Heart right ventricle (tissue), 16 donors: ENCODE measurements at places on chromosomes 5 and 9. TPM values are rescaled to one million over a fixed set of nuclear protein-coding genes. Genes with fewer than 3 reads are reported as not detected.

DNA sequence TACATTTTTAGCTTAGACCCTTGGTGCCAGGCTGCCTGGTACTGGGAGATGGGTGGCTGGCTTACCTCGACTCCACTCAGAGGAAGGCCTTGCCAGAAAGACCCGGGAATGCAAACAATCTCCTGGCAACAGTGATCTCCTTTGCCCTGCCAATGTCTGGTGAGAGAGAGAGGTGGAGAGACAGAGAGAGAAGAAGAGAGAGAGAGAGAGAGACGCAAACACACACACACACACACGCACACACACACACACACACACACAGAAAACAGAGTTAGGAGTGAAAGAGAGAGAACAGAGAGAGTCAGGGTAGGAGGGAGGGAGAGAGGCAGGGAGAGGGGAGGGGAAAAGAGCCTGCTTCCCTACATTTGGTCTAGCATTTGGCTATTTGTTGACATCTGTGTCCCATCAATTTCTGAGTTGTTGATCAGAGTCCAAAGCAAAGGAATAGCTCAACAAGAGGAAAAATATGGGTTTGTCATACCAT, 181.6 kb upstream of the MAP1B start:
- peak; percentile 60 for DNase-seq

DNA sequence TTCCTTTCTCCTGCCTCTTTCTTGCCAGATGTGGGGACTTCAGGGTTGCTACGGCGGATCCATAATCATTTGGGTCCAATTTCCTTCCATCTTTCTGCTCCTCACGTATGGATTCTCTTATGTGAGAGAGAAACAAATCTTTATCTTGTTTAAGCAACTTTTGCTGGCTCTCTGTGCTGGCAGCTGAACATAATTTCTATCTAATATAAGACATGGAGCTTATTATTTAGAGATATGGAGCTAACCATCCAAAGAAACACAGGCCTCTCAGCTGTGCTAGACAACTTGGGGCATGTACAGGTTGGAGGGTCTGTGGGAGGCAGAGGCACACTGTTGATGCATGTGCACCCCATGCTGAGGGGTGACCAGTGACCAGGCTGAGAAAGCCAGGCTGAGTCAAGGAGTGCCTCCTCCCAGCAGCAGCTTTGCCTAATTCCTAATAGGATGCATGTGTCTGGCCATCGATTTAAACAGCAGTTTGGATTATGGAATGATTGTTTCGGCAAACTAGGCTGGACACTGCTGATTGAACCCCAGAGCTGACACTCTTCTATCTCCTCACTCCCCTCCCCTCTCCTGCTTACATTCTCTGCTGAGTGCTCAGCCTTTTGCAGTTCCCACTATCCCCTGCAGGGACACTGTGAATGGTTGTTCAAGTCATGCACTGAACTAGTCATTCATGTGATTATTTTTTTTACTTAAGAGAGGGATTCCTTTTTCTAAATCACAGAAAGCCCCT, 195.8 kb downstream of the ERCC6L2 start:
- DNase-seq: no peak

GRCh38 chr5:96079075-96079474, 117.4 kb upstream of the ELL2 start:
- DNase-seq: no peak

DNA sequence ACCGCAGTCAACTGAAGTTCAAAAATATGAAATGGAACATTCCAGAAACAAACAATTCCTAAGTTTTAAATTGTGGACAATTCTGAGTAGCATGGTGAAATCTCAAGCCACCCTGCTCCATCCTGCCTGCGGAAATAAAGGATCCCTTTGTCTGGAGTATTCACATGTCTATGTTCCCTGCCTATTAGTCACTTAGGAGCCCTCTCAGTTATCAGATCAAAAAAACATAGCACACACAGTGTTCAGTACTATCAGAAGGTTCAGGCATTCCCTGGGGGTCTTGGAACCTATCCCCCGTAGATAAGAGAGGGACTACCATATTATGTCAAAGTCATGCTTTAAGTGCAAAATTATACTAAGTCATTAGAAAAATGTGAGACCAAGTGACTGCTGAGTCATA, 300.8 kb downstream of the SEMA5A start:
- DNase-seq: no peak

DNA sequence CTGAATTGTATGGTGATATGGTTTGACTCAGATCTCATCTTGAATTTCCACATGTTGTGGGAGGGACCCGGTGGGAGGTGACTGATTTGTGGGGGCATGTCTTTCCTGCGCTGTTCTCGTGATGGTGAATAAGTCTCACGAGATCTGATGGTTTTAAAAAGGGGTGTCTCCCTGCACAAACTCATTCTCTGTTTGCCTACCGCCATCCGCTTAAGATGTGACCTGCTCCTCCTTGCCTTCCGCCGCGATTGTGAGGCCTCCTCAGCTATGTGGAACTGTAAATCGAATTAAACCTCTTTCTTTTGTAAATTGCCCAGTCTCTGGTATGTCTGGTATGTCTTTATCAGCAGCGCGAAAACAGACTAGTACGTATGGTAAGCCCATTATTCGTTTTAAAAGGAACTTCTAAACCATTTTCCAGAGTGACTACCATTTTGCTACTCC, 48.7 kb downstream of the SLC36A1 start:
- DNase-seq: no peak

ADGRD2 gene
- not detected for polyA plus RNA-seq

- DNase-seq: no peak
These were observed 1.6 kb downstream of the DEPDC1B start for GRCh38 chr5:60698336-60698735.

PAPPA gene
- 0.15 TPM for polyA plus RNA-seq

GRCh38 chr5:31193116-31193515, 370 bp upstream of the CDH6 start:
- DNase-seq: no peak

- peak; percentile 83 for DNase-seq
These were observed at the start of gene ZNF483 for GRCh38 chr9:111525056-111525977. Gene ZNF483, plus strand, starts transcription at chr9:111525179. Its CDS starts 2,217 bp downstream, at chr9:111527396.

ZNF879 gene
- polyA plus RNA-seq: 3.7 TPM

NUTM2F gene
- 0.01 TPM for polyA plus RNA-seq

DNA sequence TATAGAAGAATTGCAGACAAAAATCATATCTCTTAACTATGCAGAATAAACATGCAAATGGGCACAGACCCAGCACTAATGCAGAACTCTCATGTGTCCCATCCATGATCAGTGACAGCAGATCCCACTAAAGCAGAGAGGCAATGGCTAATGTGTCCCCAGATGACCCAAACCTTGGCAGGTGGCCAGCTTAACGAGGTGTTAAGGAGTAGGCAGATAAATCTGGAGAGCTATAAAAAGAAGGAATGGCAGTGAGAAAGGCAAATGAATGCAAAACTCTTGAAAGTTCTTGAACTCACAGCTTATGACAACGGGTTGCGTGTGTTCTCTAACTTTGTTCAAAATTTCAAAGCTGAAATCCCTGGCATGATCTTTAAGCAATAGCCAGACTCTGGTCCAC, 265.4 kb downstream of the RASEF start:
- peak; percentile 57 for DNase-seq

MYOZ3 gene
- 0.91 TPM for polyA plus RNA-seq

ACSL6 gene
- 7.0 TPM for polyA plus RNA-seq

PPP3R2 gene
- polyA plus RNA-seq: not detected

DNA sequence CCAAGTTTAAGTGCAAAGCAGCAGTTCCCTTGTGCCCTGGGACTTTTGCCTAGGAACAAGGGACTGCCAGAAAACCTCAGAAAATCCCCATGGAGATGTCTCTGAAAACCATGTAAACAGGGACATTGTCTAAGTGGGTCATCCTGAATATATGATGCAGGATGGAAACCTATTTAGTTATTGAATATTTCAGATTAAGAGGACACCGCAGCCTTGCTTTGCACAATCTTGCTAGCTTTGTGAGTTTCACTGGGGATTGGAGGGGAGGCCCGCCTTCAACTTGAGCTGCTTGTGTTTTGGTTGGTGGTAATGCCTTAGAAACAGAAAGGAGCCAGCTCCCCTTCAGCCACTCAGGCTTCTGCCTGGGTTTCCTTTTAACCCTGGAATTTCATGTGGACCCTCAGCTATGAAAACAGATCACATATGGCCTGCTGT, 112.8 kb downstream of the C9orf152 start:
- no peak for DNase-seq

GRCh38 chr5:134209477-134210245, 16.2 kb downstream of the PPP2CA start:
- DNase-seq: peak; percentile 12

DNA sequence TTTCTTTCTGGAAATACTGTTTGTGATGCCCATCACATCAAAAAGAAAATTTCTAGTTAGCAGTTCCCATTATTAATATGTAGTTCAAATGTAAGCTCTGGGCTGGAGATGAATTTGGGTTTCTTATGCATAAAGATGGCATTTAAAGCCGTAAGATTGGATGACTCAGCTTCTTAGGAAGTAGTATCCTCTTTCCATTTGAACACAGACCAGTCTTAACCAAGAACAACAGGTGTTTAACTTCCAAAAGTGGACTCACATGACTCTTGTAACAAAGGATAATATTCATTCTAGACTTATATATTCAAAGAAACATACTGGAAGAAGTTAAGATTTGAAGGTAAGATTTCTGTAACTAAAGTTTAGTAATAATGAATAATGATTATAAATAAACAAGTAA, 330.5 kb downstream of the TLR4 start:
- no peak for DNase-seq

GRCh38 chr9:75499812-75500211, 390.7 kb upstream of the PCSK5 start:
- DNase-seq: no peak

GRCh38 chr9:132806723-132807421, 71.2 kb downstream of the AK8 start:
- no peak for DNase-seq

DNA sequence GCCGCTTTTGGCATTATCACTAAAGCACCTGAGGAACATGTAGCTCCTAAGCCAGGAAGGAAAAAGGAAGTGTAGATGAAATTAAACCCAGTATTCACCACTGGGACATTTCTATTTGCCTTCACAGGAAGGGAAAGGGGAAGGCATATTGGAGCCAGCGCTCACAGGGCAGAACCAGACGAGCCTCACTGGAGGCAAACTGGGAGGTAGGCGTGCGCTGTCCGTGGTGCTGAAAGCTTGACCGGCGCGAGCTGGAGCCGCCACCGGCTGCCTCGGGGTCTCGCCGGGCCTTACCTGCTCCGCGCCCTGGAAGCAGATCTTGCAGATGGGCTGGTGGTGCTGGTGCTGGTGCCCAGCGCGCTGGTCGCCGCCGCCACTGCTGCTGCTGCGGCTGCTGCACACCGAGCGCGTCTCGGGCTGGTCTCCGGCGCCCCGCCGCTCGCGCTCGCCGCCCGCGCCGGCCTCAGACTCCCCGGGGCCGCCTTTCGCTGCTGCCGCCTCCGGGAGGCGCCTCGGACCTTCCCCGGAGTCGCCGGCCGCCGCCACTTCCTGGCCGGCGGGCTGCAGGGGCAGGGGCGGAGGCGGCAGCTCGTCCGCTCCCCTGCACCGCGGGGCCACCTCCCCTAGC, 732 bp downstream of the MARCHF11 start:
- peak; percentile 79 for DNase-seq

AGXT2 gene
- not detected for polyA plus RNA-seq

GRCh38 chr5:139204196-139204595, 6.0 kb upstream of the SIL1 start:
- DNase-seq: no peak

GRCh38 chr5:138824924-138825863, 49.9 kb downstream of the LRRTM2 start:
- peak; percentile 32 for DNase-seq

DNA sequence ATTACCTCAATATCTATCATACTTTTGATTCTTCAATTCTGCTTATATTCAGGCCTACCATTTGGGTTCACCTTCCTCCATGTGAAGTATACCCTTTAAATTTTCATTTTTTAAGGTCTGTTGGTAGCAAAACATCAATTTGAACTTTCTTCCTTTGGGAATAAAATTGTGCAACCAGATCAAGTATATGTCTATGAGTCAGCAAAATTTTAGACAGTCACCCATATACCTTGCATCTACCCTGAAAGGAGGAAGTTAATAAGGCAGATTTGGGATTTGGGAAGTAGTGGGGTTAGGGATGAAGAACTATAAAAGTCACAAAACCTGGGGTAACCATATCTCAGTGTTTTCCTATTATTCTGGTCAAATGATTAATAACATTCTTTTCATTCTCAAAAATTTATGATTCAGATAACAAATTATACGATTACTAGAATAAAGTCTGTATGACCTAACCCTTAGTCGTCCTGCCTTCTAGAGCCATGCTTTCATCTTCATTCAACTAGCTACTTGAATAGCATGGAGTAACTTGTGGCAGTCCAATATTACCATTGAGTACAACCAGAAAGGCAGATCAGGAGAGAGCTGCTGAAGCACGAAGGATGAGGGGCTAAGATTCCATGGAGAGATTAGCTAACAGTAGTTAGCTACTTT, 2.8 kb upstream of the IL33 start:
- no peak for DNase-seq

- DNase-seq: no peak
These were observed 119.3 kb upstream of the WWC1 start for GRCh38 chr5:168171901-168172759.

BTNL9 gene
- 38.8 TPM for polyA plus RNA-seq

DNA sequence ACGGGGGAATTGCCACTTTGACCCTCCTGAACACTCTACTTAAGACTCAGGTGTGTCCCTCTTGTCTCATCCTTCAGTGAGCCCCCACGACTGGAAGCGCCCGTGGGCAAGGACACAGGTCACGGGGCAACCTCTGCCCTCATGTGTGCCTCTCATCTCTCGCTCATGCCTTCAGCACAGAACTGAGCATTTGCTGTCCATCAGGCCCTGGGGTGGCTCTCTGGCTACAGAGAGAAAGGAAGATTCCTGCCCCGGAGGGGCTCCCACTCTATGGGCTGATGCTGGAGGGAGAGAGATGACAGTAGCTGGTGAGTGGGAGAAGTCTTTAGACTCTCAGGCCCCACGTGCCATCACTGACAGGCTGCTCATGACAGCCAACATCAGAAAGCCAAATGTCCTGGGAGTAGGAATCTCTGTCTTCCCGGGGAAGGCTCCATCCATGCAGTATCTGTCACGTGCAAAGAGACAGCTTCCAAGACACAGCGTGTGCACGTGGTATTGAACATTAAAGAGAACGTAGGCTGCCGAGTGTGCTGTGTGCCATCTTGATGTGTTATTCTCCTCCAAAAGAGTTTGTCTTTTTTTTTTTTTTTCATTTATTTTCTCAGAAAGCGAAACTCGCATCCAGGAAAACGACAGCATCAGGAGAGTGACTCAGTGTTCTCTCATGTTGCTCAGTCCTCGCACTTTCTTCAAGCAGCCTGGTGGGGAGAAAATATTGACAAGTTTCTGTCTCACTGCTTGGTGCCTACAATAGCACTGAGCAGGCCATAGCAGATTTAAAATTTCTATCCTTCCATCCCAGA, 190.5 kb downstream of the GAS1 start:
- DNase-seq: no peak
